ENCODE measurements at places on chromosomes 6 and 20.

DNA sequence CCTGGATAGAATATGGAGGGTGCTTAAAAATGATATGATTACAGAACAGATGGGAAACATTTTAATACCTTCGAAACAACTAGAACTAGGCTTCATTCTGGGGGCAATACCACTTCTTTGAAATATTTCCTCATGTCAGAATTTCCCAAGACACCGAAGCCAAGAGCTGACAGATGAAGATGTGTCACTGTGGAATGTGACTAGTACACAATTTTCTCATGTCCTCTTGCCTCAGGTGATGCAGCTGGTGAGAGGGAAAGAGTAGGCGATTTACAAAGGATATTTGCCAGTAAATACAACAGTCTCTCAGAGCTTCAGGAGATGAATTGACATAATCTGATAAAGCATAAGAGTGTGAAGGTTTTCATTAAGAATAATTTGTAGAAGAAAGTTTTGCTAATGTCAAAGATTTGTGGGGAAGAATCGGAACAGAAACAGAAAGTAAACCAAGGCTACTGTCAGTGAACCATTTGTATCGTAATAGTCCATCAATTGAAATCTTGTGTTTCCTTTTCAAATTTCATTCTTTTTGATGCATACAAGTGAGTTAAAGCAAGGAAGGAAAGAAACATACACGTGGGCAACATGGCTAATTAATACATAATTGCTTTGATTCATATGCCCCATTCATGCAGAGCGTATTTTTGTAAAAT, 164.7 kb upstream of the CCN2 start:
- DNase-seq = no peak

DNA sequence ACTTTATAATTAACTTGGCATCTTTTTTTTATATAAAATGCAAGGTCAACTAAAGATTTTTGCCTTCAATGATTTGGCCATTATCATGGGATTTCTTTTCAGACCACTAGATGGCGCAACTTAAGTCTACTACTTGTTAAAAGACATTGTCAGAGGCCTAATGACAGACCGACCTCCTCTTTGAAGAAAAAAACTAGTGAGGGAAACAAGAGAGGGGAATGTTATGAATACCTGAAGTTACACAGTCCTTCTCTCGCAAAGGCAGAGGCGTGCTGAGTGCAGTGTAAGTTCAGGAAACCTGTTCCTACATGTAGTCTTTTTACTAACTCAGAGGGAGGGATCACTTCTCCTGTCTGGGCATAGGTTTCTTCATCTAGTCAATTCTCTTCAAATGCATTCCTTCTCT, 9.3 kb downstream of the TRAPPC3L start:
- DNase-seq = no peak

DNA sequence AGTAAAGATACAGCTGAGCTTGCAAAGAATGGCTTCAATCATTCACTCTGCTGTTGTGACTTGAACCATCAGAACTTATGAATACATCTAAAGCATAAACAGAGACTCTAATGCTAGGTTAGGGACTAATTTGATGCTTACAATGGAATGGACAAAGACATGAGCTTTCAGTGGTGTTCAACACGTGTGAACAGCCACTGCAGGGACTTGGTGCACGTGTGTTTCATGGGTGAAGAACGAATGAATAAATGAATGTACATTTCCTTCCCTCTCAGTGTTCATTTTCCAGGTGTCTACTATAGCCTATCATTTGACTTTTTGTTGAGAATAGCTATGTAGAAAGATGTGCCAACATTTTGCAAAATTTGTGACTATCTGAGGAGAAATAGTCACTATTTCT, 98.3 kb downstream of the VIP start:
- no peak for DNase-seq

DNA sequence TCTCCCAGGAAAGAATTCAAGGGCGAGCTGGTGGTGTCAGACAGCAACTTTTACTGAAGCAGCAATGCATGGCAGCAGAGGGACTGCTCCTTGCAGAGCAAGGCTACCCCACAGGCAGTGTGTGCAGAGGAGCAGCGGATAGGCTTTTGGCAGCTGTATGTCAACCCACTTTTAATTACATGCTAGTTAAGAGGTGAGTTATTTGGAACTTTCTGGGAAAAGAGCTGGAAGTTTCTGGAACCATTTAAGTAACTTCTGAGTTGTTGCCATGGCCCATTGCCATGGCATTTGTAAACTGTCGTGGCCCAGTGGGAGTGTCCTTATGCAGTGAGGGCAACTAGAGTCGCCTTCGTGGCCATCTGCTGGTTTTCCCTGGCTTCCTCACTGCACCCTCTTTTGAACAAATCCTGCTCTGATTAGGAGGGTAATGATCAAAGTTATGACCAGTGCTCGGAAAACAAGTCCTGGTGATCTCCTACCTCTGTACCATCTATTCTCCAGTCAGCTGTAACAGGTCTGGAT, 34.0 kb downstream of the BPIFB4 start:
- DNase-seq = no peak

DNA sequence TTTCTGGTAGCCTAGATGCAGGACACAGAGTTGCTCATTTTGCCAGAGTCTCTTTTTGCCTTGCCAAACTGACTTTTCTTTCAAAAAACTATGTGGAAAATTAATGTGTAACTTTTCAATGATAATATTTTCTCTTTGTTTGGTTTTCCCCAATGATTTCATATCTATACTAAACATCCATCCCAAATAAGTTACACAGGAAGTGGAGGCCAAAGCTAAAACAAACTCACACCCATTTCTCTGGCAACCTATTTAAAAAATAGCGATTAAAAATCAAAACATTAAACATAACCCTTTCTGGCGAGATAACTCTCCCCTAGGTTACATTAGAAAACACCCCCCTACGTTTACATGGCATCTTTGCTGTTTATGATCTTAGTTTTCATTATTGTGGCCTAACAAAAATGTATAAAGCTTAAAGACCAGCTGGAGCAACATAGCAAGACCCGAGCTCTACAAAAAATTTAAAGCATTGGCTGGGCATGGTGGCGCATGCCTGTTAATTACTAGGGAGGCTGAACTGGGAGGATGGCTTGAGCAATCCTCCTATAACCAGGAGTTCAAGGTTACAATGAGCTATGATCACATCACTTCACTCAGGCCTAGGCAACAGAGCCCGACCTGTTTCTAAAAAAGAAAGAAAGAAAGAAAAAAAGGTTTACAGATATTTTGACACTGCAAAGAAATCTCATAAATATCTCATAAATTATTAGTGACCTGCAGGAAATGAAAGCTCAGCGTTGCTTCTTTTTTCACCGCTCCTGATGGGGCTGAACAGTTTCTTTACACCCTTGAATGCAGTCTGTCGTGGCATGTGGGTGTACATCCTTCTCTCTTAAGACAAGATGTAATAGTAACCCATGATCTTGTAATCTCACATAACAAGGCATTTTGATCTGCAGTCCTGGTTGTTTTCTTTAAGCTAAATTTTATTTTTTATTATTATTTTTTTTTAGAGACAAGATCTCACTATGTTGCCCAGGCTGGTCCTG, 32.8 kb upstream of the CEP85L start:
- no peak for DNase-seq

DNA sequence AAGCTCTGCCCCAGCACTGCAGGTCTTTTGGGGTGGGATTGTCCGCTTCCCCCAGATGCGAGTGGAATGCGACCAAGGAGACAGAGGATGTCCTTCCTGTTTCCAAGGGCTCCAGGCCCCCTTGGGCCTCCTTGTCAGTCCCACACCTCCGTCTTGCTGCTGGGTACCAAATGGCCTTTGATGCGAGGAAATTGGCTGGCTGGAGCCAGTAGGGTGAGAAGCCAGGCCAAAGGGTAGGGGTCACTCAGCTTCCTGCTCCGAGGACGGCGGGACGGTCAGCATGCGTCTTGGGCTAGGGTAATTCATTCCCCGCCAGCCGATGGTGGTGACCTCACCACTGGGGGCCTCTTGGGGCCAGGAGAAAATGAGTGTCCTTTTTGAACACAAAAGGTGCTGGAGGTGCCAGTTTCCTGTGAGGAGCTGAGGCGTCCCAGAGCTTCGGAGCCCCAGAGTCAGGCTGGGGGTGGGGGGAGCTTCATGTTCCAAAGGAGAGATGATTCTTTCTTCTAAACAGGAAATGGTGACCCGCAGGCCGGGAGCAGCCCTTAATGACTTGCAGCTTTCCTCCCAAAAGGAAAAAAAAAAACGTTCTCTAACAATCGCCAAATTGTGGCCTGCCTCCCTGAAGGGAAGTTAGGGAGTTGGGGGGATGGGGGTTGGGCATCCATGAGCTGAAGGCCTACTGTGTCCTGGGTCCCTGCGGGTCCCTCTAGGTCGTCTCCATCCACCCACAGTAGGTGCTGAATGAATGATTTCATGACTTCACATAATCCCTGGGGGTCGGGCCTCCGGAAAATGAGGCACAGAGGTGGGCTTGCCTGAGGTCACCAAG, 6.7 kb downstream of the SNAI1 start:
- no peak for DNase-seq

DNA sequence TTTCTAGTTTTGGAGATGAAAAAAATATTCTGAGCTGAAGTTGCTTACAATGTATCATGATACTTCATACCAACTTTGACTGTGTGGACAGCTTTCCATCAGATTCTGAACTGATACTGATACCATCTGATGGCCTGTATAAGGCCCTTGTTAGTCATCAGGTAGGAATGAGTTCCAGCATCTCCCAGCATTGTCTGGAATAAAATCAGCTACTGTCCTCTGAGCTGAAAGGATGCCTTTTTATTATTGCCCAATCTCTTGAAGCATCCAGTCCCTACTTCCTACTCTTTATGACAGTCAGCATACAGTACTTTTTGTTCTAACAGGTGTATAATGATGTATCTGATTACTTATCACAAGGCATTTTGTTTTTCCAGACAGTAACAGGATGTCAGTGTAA, 70.6 kb upstream of the EYA4 start:
- no peak for DNase-seq

GRCh38 chr20:16052456-16052855, 520.8 kb downstream of the KIF16B start:
- no peak for DNase-seq

- DNase-seq = no peak
Measured at GRCh38 chr6:25990172-25990873, 27.7 kb downstream of the TRIM38 start.

GRCh38 chr6:63507096-63507495, 65.2 kb upstream of the LOC128125822 start:
- DNase-seq = no peak

DNA sequence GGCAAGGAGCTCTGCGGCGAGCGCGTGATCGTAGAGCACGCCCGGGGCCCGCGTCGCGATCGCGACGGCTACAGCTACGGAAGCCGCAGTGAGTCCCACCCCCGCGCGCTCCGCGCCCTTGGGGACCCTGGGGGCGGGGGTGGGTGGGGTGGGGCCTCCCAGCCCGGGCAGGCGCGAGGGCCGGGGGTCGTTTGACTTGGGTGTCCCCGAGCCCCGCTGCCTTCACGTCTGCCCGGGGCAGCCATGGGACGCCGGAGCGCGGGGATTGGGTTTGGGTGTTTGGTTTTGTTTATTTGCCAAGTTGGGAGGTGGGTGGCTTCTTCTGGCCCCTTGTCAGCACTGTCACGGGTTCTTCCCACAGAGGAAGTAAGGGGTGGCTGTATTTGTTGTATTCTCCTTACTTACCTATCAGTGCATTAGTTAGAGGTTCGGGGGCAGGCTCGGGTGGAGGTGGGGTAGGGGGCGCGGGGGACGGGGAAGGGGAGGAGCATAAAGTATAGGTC, 777 bp downstream of the SRSF6 start:
- no peak for DNase-seq

DNA sequence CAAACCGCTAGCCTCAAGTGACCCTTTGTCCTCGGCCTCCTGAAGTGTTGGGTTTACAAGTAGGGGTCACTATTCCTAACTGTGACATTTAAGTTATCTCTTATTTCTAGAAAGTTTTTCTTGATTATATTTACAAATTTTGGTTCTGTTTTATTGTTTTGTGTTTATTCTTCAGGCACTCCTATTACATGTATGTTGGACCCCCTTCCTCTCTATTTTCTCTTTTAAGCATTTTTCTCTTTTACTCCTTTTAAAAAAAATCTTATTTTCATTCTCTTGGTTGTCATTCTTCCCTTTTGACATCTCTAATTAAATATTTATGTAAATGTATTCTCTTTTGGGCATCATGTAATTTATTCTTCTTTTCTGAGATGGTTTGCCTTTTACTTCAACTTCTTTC, 50.4 kb upstream of the MAP3K7 start:
- no peak for DNase-seq

DNA sequence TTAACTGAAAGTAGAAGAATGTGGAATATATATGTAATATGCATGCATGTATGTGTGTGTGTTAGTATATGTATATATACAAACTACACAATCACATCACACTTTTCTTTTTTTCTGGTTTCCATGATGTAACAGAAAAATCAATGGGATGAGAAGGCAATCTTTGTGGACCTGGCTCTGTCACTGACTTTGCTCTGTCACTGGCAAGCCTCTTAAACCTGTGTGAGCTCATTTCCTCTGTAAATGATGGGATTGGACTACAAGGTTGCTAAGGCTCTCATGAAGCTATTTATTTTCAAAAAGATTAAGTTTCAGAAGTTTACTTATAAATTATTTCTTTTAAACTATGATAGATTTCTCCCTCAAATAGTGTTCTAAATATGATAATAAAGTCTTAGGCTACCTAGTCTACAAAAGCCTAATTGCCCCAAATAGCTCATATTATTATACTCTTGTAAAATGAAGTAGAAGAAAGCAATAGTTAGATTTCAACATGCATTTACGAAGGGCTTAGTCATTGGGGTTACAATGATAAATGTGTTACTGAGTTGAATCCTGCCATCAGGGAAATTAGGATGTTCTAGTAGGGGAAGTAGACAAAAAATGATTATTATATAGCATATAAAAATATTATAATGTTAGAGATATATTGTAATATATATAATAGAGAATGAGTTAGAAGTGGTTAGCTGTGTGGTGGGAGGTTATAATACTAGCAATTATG, 129.3 kb downstream of the AFG1L start:
- DNase-seq = no peak

DNA sequence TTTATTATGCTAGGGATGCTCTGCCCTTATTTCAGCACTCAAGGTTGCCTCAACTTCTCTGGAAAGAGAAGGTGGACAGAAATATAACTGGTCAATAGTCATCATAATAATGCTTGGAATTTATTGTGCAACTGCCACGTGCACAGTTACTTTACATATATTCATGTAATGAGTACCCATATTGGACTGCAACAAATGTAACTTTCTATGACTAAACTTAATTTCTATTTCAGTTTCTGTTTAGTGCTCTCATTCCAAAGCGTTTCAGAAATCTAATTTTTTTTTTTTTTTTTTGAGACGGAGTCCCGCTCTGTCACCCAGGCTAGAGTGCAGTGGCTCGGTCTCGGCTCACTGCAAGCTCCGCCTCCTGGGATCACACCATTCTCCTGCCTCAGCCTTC, 28.3 kb upstream of the CD83 start:
- DNase-seq = no peak

DNA sequence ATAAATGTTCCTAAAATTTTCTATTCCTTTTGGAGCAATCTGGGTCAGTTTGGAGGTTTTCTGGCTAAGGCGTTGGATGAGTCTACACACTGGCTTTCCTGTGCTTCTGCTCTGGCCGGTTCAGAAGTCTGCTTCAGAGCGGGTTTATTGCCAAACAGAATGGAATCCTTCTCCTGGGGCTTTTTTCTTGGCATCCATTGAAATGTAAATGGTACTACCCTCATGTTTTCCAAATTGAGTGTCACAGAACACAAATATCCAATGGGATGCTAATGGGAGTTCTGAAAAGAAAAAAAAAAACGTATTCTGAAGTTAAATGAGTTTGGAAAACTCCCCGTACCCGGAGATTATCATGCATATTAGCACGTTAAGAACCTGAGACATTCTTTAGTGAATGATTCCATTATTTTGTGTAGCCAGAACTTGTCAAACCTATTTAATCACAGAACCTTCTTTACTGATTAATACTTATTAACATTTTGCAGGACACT, 930.3 kb downstream of the QKI start:
- no peak for DNase-seq

Measured in cortex of kidney (tissue), 1 donor.